Hepatic stellate cell (primary cell): ENCODE measurements at places on chromosomes 1 and 21.

- no peak for DNase-seq
Observed at GRCh38 chr1:12276225-12276624, 46.4 kb downstream of the VPS13D start.

- no peak for DNase-seq
Observed at GRCh38 chr1:110242731-110243130, 32.6 kb downstream of the KCNC4 start.

- DNase-seq, result no peak
Observed at GRCh38 chr1:89649783-89650182, 16.9 kb downstream of the LRRC8C start.

GRCh38 chr1:234683861-234684632, 74.1 kb upstream of the IRF2BP2 start:
- DNase-seq, result no peak

DNA sequence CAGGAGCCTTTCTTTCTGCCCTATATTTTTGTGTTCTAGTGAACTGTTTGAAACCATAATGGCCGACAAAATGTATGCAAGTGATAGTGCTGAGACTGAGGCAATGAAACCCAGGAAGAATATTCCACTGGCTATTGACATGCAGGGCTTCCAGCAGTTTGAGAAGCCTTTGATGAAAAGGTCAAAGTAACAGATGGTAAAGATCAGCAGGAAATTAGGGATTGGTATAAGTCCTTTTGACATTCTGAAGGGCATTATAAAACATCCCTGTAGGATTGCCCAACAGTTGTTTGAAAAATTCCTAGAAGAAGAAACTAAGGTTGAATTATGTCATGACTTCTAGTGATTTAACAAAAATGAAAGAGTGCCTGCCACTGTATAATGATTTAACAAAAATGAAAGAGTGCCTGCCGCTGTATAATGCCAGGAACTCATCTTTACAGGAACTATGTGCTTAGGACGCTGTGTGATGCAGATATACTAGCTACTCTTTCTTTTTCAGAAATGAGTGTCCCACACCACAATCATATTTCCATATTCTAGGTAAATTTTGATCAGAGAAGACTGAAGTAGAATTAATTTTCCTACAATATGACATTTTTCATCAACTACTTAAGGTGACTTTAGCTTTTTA, 283.9 kb upstream of the ST6GALNAC5 start:
- DNase-seq, result no peak

- no peak for DNase-seq
Observed at GRCh38 chr1:206143537-206144172, 26.5 kb upstream of the AVPR1B start.

GRCh38 chr1:181097242-181097641, 8.7 kb downstream of the IER5 start:
- no peak for DNase-seq

GRCh38 chr1:14516974-14517840, 81.3 kb upstream of the KAZN start:
- DNase-seq, result no peak

DNA sequence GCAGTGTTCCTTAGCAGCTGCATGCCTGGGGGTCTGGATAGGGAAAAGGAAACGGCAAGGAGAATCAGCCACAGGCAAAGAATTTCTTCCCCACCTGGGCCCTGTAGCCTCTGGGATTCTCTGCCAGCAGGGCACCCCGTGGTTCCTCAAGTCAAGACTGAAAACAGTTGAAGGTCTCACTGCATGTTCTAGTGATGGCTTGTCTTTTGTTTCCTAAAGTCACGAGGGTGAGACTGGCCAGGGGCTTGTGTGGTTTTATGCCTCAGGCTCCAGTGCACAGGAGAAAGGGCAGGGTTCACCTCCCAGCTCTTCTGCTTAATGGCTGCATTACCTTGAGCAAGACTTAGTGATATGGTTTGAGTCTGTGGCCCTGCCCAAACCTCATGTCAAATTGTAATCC, 53.2 kb upstream of the B3GALT5 start:
- DNase-seq, result no peak
